Stimulated activated naive CD8-positive, alpha-beta T cell treated with anti-CD3 and anti-CD28 coated beads, Interleukin-15, amount 100 ng/mL, for 72 hours (primary cell): ENCODE measurements at places on chromosomes 5 and 9.

DNA sequence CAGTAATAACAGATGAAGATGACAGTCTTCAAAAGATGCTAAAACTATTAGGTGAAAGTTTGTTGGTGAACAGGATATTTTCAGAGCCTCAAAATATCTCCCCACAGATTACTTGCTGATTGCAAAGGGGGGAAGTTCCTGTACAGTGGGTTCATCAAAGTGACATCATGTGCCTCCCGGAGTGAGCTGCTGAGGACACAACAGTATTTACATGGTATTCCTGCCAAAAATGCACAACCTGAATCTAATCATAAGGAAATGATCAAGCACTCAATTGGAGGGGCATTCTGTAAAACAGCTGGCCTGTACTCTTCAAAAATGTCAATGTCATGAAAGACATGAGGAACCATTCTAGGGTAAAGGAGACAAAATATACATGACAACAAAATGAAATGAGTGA, 18.9 kb upstream of the GLIS3 start:
- DNase-seq, result no peak

- DNase-seq, result no peak
These were observed 42.1 kb upstream of the TAF11L2 start for GRCh38 chr5:17455942-17456341.

GRCh38 chr5:81245871-81246235, 12.7 kb downstream of the CKMT2 start:
- DNase-seq, result no peak

DNA sequence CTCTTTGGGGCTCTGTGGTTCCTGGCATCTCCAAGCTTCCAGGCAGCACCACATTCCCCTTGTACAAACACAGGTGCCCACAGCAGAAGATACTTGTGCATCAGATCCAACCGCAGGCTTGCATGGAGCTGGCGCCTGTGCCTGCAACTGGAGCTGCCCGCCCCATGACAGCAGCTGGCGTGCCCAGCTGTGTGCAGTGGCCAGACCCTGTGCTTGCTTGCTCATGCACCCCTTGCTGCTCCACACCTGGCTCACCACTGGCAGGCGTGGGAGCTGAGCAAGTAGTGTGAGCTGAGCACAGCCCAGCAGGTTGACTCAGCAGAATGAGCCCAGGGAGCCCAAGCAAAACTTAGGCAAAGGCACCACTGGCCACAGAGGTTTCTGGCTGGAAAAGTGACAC, 84.4 kb upstream of the STARD4 start:
- no peak for DNase-seq

DNA sequence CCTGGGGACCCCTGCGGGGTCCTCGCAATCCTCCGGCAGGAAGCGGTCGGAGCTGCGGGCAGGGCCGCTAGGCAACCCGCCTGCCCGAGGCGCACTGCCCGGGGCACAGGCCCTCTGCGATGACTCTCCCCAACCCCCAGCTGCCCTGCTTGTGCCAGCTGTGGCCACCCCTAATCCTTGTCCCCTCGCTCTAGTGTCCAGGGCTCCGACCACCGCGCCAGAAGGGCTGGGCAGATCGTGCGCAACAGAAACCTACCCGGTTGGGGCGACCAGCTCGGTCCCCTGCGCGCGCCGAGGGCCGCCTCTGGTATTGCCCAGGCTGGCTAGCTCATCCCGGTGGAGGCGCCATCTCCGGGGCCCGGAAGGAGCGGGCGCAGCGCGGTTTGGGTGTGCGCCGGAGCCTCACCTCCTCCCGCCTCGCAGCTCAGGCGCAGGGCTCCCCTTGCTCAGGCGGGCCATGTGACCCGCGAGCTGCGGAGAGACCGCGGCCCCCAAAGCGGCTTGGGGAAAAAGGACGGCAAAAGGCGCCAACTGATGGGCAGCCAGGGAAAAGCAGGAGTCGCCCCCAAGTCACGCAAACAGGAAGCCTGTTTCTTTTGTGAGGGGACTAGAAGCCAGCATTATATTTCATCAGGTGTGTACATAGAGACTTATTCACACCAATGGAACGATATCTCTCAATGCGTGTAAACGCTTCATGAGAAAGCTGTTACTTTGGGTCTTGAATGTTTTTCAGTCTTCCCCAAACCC, 46.8 kb upstream of the RNF20 start:
- peak; percentile 18 for DNase-seq

DNA sequence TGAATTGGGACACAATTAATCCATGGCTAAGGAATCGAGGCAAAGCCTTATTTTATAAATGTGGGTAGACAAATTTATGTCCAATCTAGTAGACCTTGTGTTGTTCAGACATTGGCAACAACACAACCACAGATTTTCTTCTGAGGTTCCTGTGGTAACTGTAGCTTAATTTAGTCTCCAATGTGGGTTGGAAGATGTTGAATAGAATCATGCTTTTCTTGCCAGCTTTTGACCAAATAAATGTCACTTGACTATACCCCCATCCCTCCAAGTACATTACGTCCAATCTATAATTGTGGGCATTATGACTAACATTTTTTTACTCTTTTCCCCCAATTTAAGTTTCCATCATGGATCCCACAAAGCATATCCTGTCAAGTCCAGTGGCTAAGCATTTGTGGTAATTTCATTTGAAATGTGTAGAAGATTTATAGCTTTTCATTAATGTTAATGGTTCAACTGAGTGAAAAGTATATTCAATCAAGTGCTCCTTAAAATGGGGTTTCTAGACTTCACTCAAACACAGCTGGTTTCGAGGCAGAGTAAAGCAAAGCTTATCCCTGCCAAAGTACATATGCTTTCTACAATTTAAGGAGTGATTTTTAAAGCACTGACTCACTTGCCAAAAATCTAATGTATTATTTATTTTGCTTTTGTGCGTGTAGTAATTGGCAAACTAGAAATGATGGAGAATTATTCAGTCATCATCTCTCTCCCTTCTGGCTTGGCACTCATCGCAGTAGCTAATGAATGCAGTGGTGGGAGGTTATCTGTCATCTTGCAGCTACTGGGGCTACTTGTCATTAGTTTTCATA, 141.8 kb downstream of the FAM174A start:
- no peak for DNase-seq
